ENCODE measurements at places on chromosomes 16 and 17.

DNA sequence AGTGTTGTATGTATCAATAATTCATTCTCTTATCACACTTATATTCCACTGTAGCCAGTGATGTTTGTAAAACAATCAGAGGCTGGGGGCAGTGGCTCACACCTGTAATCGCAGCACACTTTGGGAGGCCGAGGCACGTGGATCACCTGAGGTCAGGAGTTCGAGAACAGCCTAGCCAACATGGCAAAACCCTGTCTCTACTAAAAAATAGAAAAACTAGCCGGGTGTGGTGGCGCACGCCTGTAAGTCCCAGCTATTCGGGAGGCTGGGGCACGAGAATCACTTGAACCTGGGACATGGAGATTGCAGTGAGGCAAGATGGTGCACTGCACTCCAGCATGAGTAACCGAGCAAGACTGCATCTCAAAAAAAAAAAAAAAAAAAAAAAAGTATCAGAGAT lies 217.0 kb downstream of the CPPED1 start:
- no peak for DNase-seq

DNA sequence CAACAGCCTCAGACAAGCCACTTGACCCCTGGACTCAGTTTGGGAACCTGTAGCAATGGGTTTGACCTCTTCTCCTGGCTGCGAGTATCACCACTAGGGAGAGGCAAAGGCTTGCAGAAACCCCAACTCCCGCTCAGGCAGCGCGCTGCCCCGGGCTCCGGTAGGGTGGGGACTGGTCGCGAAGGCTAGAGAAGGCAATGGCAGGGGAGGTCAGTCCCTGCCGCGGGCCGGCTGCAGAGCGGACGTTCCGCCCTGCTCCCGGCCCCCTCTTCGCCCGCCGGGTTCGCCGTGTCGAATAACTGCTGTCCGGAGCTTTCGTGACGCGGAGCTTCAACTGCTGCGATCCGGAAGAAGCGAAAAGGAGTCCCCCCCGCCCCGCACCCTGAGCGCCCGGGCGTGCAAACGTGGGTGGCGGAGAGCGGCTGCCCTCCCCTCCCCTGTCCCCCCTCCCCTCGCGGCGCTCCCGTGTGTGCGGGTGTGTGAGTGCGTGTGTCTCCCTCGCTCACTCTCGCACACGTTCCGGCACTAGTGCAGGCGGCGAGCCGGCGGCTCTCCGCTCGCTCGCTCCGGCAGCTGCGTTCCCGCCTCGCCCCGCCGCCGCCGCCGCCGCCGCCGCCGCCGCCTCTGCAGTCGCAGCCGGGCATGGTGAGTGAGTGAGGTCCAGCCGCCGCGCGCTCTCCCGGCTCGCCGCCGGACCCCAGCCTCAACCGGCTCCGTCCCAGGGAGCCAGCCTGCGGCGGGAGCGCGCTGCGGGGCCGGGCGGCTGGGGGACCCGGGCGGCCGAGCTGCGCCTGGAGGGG lies 772 bp upstream of the SHISA6 start:
- DNase-seq = no peak

GRCh38 chr17:78774956-78775571 lies 7.0 kb downstream of the CYTH1 start:
- DNase-seq = peak; percentile 60

GRCh38 chr16:28185696-28186095 lies 26.1 kb downstream of the XPO6 start:
- DNase-seq = no peak

GRCh38 chr17:60926466-60927183 lies 249.0 kb downstream of the BCAS3 start:
- no peak for DNase-seq

GRCh38 chr16:67431775-67432505 lies 1.0 kb downstream of the HSD11B2 start:
- DNase-seq = no peak

GRCh38 chr16:711548-712320 lies 3.2 kb upstream of the METRN start:
- peak; percentile 81 for DNase-seq

DNA sequence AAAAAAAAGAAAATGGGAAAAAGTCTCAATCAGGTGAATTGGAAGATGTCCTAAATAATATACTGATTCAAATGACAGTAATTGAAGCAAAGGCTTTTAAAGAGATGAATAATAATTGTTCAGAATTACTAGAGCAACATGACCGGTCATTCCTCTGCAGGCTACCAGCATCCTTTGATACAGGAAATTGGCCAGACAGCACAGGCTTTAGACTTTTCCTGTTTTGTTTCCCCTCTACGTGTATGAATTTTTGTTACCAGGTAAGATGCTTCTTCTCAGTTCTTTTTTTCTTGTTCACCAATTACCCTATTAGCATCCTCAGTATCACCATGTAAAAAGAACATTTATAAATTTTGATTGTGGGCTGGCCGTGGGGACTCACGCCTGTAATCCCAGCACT lies 77.5 kb downstream of the RPGRIP1L start:
- DNase-seq = no peak

GRCh38 chr16:51409001-51409675 lies 258.1 kb upstream of the SALL1 start:
- DNase-seq = no peak

DNA sequence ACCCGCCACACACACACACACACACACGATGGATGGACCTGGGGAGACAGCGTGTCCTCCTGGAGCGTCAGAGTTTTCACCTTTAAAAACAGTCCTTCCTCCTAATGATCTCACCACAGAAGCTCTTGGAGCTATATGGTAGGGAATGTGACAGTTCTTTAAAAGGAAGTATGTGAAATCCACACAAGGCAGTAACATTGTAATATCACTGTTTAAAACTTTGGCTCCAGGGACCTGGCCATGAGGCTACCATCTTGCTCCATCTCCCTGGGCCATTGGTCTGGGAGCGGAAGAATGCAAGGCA lies 302.4 kb downstream of the SOX9 start:
- DNase-seq = no peak

DNA sequence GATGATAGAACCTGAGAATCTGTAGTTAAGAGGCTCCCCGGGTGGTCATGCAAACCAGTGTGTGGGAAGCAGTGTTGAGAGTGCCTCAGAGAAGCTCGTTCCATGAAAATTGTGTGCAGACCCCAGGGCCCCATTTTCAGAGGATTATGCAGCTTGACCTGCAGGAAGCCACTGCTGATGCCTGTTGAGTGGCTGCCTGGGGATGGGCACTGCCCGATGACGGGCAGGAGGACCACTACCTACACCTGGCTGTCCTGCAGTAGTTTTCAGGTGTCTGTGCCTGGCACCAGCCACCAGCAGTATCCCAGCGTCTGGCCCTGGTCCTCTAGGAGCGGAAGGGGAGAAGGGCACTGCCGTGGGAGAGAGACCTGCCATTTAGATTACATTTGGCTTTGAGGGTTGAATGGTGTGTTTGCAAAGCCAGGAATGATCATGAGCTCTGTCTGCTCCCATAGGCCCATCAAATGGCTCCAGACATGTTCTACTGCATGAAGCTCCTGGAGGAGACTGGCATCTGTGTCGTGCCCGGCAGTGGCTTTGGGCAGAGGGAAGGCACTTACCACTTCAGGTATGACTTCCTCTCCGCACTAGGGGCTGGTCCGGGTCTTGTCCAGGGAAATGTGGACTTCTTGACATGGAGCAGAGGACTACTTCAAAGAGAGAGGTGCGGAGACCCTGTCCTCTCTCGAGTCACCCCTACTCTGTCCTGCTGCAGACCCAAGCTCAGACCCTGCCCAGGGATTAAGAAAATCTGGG lies 42.5 kb downstream of the GPT2 start:
- no peak for DNase-seq

DNA sequence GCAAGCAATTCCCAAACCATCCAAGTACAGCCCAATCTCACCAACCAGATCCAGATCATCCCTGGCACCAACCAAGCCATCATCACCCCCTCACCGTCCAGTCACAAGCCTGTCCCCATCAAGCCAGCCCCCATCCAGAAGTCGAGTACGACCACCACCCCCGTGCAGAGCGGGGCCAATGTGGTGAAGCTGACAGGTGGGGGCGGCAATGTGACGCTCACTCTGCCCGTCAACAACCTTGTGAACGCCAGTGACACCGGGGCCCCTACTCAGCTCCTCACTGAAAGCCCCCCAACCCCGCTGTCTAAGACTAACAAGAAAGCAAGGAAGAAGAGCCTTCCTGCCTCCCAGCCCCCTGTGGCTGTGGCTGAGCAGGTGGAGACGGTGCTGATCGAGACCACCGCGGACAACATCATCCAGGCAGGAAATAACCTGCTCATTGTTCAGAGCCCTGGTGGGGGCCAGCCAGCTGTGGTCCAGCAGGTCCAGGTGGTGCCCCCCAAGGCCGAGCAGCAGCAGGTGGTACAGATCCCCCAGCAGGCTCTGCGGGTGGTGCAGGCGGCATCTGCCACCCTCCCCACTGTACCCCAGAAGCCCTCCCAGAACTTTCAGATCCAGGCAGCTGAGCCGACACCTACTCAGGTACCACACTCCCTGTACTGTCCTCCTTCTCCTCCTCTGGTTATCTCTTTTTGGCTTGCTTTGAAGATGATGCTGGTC lies 20.6 kb downstream of the SP2 start:
- DNase-seq = no peak

GRCh38 chr17:79836510-79836971 lies 2.7 kb downstream of the CBX4 start:
- DNase-seq = no peak

DNA sequence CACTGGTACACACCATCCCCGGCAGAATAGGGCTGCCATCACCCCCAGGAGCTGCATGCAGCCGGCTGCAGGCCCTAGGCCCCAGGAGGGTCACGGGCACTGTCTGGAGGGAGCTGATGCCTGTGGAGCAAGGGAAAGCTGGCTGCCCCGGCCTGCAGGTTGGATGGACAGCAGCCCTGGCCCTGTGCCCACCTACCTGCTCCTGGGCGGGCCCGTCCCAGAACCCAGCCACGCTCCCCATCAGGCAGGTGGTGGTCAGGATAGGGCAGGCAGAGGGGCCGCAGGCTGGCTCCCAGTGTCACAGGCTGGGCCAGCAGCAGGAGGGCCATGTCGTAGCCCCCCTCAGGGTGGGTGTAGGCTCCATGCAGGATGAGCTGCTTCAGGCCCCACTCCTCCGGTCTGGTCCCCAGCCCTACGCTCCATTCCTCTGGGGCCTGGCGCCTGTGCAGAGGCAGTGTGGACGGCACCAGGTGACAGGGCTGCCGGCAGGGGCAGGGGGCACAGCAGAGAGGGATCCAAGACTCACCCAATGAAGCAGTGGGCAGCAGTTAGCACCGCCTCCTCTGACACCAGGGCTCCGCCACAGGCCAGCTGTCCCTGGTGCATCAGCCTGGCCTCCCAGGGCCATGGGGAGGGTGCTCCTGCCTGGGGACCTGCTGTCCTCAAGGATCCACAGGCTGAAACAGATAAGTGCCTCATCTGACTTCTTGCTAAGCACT lies 4.0 kb downstream of the PRSS53 start:
- DNase-seq = no peak

GRCh38 chr17:50422738-50423137 lies 3.3 kb upstream of the ACSF2 start:
- DNase-seq = no peak

- peak; percentile 86 for DNase-seq
Observed at GRCh38 chr17:45428050-45428617, 4.5 kb downstream of the ARHGAP27 start.

- DNase-seq = no peak
Observed at GRCh38 chr17:63350364-63350763, 95.7 kb downstream of the CYB561 start.

- no peak for DNase-seq
Observed at GRCh38 chr16:72727565-72727964, 320.4 kb downstream of the ZFHX3 start.

GRCh38 chr17:58303971-58304749 lies 23.4 kb upstream of the MPO start:
- DNase-seq = peak; percentile 56

DNA sequence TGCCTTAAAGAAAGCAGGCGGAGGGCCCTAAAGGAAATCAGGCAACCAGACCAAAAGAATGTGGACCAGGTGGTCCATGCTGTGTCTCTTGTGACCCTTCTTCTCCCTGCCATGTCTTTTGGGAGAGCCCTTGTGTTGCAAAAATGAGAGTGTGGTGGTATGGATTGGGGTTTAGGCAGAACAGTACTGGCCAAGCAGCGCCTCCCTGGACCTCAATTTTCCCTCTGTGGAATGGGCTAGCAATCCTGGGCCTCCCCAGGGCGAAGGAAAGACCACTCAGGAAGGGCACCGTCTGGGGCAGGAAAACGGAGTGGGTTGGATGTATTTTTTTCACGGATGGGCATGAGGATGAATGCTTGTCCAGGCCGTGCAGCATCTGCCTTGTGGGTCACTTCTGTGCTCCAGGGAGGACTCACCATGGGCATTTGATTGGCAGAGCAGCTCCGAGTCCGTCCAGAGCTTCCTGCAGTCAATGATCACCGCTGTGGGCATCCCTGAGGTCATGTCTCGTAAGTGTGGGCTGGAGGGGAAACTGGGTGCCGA lies 7.6 kb upstream of the NLRC5 start:
- DNase-seq = no peak

DNA sequence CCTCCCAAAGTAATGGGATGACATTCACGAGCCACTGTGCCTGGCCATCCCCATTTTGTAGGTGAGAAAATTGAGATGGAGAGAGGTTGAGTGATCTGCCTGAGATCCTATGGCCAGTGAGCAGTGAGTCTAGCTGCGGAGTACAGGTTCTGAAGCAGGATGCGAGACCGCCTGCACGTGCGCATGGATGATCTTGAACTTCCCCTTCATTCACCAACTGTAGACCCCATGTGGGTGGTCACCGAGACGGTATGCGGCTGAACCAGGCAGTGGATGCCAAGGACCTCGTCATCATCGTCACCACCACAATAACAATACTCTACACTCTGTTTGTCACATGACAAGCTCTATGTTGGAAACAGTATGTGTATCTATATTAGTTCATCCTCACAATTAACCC lies 6.2 kb upstream of the SPNS3 start:
- no peak for DNase-seq

DNA sequence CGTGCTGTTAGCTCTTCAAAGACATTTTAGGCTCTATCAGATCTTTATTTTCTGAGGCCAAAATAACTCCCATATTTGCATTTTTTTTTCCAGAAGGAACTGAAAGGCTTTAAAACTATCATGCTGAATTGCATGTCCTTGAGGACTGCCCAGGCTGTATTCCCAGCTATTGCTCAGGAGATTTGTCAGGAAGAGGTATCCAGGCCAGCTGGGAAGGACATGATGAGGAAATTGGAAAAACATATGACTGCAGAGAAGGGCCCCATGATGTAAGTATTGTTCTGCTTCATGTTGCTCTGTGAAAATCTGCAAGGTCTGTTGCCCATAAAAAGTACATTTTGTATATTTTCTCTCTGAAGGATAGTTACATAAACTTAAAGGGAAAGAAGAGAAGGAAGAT lies 5.7 kb downstream of the CDC6 start:
- DNase-seq = no peak

GRCh38 chr17:17635126-17635525 lies 43.6 kb upstream of the PEMT start:
- no peak for DNase-seq

GRCh38 chr16:554640-555365 lies 5.4 kb upstream of the PRR35 start:
- no peak for DNase-seq
